HEK293T (cell line): ENCODE measurements at places on chromosomes 3 and 15.
A peak's percentile ranks its signal among the peaks of the same experiment; 100 is the strongest.

DNA sequence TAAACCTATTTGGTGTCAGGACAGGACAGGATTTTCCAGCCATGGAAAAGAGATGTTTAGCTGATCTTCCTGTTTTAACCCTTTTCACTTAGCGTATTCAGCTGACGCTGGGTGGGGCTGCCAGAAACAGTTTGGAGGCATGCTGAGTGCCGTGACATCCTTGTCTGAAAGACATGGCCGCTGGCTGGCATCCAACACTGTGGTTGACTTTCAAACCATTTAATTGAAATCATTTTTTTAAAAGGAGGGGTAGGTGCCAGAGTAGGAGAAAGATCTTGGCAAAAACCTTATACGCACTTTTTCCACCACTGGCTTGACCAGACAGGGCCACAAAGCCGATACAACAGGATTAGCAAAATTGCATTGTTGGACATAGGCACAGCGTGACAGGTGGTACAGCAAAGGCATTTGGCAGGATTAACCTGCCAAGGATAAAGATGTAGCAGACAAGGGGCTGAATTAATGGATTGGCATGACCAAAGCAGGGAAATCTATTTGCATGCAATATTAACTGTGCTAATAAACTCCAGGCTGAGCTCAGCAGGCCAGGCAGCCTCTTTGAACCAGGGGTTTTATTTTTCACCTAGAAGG is 131.8 kb upstream of the TOPAZ1 start:
- DNase-seq: no peak

DNA sequence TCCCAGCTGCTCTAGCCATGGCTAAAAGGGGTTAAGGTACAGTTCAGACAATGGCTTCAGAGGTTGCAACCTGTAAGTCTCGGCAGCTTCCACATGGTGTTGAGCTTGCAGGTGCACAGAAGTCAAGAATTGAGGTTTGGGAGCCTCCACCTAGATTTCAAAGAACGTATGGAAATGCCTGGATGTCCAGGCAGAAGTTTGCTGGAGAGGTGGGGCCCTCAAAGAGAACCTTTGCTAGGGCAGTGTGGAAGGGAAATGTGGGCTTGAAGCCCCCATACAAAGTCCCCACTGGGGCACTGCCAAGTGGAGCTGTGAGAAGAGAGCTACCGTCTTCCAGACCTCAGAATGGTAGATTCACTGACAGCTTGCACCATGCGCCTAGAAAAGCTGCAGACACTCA is 73.7 kb downstream of the STT3B start:
- no peak for DNase-seq

DNA sequence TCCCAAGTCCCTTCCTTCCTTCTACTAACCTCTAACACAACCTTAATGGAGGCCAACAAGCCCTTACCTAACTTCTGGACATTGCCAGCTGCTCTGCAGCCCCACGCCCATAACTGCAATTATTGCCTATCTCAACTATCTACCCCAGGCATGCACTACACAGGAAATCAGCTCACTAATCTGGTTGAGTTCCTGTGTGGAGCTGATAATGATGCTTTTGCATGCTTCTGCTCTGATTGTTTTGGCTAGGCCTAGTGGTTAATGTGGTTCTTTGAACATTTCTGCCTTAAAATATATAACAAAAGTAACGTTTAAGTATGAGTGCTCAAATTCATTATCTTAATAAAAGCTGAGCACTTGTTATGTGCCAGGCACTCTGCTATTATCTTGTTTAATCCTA is 463.9 kb downstream of the MFSD1 start:
- DNase-seq: no peak

DNA sequence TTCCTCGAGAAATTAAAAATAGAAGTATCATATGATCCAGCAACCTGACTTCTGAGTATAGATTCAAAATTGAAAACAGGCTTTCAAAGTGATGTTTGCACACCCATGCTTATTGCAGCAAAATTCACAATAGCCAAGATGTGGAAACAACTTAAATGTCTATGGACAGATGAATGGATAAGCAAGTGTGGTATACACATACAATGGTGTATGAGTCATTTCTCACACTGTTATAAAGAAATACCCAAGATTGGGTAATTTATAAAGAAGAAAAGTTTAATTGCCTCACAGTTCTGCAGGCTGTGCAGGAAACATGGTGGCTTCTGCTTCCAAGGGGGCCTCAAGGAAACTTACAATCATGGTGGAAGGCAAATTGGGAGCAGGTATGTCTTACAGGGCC is 100.8 kb downstream of the KLF13 start:
- no peak for DNase-seq

- no peak for DNase-seq
Measured at GRCh38 chr3:185862920-185863319, 38.1 kb upstream of the IGF2BP2 start.

DNA sequence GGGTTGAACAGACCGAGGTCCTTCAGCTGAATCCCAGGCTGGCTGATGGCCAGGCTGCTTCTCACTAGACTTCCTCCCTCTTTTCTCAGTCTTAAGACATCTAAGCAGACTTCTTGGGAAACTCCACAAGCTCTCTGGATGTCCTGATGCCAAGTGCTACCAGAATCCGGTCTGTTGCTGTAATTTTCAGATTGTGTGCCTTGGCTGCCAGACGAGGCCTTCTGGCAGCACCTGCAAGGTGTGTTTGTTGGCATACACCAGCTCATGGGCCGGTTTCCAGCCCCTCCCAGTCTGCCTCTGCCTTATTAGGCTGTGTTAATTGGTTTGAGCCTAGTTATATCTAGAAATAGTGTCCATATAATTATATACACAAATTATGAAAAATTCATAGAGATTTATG is 120.6 kb downstream of the TNIK start:
- no peak for DNase-seq

DNA sequence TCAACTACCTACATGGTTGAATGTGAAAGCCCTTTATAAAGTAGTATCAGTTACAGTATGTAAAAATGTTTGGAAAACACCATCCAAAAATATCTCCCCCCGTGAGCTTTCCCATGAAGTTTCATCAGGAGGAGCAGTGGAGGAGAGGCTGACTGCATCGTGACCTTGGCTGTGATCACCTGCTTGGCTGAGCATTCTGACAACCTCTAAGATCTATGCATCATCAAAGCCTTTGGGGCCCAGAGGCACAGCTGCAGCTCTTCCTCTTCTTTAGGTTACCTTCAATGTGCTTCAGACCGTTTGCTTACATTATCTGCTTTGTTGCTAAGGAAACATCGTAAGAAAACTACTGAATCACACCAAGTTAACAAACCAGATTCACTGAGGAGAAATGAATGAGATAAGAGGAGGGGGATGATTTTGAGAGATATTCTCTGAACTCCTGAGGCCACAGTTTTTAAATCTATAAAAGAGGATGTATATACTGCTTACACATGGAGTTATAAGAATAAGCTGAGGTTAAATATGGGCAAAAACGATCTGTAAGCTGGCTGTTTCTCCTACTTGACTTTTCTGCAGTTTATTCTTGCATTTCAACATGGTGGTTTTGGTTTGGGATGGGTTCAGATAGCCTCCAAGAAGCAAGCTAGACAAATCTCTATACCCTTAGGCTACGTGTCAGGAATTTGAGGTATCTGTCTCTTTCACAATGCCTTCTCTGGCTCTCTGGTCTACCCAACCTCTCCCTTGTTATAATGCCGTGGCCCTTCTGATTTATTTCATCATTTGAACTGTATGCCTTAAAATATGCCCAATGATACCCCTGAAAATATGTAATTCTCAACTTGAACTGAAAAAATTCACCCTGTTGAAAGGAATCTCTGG is 4.0 kb downstream of the GCSAM start:
- DNase-seq: no peak

DNA sequence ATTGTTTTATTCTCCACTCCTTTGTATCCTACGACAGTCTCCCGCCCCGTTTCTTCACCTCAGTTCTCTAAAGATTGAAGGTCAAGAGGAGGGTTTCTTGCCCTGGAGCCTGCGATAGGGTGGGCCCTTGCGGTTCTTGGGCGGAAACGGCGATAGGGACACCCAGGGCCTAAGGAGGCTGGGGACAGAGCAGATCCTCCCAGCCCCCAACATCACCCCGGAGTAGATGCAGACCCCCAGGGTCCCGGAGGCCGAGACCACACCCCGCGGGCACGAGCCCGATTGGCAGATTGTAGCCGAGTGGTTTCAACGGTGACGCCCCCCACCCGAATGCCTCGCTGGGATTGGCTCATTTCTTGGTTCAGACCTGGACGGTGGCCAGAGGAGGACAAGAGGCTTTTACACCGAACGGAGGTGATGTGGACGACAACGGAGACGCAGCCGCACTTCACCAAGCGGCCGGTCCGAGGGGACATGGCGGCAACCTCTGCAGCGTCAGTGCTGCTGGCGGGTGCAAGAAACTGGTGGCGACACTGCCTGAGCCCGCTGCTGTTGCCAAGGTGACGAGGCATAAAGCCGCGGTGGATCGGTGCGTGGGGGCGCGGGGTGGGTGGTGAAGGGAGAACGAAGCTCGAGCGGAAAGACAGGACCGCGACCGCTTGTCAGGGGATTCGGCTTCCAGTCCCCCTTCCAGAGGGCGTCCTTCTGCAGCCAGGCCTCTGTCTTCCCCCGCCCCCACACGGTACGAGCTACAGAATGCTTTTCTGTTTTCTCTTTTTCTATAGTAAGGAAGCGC is 19.0 kb upstream of the MCF2L2 start:
- DNase-seq: peak; percentile 81

GRCh38 chr3:188979669-188980310 is 192.0 kb upstream of the TPRG1 start:
- DNase-seq: no peak

DNA sequence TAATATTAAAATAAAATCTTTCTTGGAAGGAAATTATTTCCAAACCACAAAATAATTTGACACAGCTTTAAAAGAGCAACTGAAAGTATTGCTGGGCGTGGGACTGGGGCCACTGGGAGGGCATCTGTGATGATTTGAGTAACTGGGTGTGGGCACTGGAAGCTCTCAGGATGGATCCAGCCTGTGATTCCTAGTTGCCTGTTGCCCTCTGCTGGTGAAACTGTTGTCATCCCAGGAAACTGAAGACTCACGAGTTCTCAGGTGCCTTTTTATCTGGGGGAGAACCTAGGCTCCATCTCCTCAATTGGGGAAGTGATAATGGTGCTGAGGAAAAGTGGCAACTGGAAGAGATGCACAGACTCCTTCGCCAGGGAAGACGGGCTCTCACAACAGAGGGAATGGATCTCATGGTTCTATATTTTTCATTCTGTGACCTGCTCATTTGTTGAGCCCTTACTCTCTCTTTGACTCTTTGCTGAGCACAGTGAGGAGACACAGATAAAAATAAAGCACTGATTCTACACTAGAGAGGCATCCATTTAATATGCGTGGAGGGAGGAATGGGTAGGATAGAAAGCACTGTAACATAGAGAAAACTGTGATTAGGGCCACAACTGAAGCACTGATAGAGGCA is 61.6 kb downstream of the TPRG1 start:
- peak; percentile 58 for DNase-seq

DNA sequence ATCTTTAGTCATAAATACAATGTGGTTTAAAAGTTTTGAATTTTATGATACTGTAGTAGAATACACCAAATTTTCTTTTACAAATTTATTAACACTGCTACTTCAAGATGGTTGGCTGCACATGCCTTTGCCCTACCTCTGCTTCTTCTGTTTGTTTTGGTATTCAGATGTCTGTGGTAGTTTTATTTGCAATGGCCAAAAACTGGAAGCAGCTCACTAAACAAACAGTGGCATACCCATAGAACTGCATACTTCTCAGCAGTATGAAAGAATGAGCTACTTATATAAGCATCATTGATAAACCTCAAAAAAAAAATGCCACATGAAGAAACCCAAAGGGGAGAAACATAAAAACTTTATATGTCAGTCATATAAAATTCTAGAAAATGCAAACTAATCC is 19.5 kb downstream of the ARIH2 start:
- DNase-seq: no peak

- DNase-seq: no peak
Measured at GRCh38 chr15:48422401-48422800, 91.2 kb downstream of the DUT start.

DNA sequence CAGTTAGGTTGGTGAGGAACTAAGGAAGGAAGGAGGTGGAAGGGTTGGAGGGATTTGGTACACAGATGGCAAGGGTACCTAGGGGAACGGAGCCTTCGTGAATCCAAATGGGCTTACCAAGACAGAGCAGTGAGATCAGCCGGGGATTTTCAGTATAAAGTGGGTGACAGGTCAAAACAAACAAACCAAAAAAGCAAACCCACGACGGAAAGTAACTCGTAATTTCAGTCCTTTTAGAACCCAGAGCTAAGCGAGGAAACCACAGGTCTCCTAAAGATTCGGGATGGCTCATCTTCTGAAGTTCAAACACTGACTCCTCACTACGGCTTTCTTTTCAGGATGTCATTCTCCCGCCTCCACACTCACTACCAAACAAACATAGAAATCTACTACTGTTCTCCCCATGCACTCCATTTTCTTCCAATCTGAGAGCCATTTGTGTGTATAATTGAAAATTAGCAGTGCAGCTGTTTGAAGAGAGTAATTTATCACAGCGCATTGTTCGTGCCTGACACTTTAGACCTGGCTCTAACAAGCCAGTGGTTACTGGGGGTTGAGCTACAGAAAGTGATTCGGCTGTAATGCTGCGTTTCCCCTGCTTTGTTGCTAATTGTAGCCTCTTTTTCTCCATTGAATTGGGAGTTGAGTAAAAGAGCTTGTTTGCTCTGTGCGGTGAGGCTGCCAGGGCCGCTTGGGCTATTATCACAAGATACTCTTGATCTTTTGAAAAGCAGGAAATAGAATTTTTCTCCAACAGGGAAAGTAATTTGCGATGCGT is 64.7 kb upstream of the CCDC39 start:
- no peak for DNase-seq

- DNase-seq: no peak
Measured at GRCh38 chr3:114450008-114450596, 156.3 kb downstream of the TIGIT start.

- no peak for DNase-seq
Measured at GRCh38 chr3:98945101-98945524, 43.6 kb upstream of the DCBLD2 start.

- no peak for DNase-seq
Measured at GRCh38 chr3:122025296-122025695, 3.2 kb upstream of the ILDR1 start.

DNA sequence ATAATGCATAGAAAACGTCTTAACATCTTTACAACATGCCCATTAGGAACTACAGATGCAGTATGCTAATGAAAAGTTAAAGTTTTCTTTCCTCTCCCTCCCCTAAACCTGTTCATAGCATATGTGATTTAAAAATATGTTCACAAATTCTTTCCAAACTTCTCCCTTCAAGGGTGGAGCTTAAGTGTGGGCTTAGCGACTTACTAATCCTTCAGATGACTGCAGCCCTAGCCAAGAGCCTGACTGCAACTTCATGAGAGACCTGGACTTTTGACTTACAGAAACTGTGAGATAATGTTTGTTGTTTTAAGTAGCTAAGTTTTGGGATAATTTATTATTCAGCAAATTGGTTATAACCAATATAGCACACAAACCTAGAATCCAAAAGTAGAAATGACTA is 22.0 kb upstream of the ANXA2 start:
- DNase-seq: no peak

- DNase-seq: no peak
Measured at GRCh38 chr3:134002306-134002705, 27.4 kb downstream of the SLCO2A1 start.

- DNase-seq: no peak
Measured at GRCh38 chr15:27702581-27702980, 396.5 kb downstream of the OCA2 start.

- peak; percentile 59 for DNase-seq
Measured at GRCh38 chr15:75843678-75844581, 683 bp downstream of the UBE2Q2 start.

GRCh38 chr15:73283366-73283962 is 85.3 kb downstream of the HCN4 start:
- no peak for DNase-seq

GRCh38 chr15:78943692-78944091 is 1.2 kb downstream of the CTSH start:
- DNase-seq: no peak

- DNase-seq: no peak
Measured at GRCh38 chr15:66067687-66068086, 185.9 kb downstream of the MEGF11 start.
